GM23338 (cell line): ENCODE measurements at places on chromosomes 4 and X. TPM values are rescaled to one million over a fixed set of nuclear protein-coding genes. Genes with fewer than 3 reads are reported as not detected.

Gene SPANXD
- total RNA-seq: not detected in 2 replicates

DNA sequence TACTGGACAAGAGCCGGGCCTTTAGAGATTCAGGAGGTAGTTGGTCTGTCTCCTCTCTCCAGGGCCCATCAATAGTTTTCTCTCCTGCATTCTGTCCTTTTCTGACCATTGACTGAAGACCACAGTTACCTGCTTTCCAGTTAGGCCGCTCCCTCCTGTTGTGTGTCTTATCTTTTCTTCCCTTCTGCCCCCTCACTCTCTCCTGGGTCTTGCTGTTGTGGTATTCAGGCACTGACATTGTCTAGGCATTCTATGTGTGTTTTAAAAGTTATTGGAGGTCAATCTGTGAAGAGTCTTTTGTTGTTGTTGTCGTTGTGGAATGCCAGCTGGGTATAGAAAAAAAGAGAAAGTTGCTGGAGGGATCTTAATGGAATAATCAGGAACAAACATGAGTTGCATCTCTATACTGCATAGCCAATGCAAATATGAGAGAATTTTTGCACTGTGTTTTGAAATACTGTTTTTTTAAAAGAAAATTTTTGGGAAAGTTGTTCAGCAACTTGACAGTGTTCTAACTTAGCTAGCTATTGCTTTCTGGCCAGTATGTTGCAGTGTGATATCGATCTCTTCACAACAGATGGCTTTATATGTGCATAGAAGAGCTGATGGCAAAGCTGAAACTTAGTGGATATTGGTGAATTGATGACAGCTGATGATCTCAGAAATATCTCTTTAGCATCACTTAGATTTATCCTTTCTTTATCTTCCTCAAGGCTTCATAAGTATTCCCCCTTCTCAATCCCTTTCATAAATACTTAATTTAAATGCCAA is 240.7 kb downstream of the C4orf33 start:
- DNase-seq: peak; percentile 4
- H3K4me3 ChIP-seq: no peak overlapping the region
- H3K27me3 ChIP-seq: no peaks in the 10 kb centered on the region
- no peaks in the 10 kb centered on the region for H3K36me3 ChIP-seq

Gene FAM9C
- not detected in 2 replicates for total RNA-seq

Gene PABPC4L
- 4.6 and 5.0 TPM in 2 replicates for total RNA-seq

Gene TMSB15B
- total RNA-seq: 6.8 and 14.3 TPM in 2 replicates

DNA sequence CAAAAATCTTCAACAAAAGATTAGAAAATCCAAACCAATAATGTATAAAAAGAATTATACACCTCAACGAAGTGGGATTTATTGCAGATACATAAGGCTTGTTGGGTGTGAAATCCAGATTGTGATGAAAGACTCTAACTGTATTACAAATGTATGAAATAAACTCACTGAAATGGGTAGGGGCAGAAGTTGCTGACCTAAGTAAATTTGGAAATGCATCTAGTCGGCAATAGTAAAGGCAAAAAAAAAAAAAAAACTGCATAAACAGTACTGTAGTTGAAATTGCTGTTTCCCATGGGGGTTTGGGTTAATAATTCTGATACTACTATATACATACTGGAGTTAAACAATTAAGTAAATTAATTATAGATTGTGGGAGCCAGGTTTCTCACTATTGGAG is 130.7 kb upstream of the MAGEB18 start:
- no peak overlapping the region for H3K27ac ChIP-seq
- H3K27me3 ChIP-seq: no peaks in the 10 kb centered on the region
- DNase-seq: no peak
- H3K4me3 ChIP-seq: no peak overlapping the region
- no peaks in the 10 kb centered on the region for H3K36me3 ChIP-seq
- H3K4me1 ChIP-seq: no peaks in the 10 kb centered on the region
